Activated CD8-positive, alpha-beta memory T cell treated with anti-CD3 and anti-CD28 coated beads, Interleukin-2, amount 10 ng/mL, durations not matched to agents 7 days and 5 days (primary cell): ENCODE measurements at places on chromosomes 6 and 20. TPM values are rescaled to one million over a fixed set of nuclear protein-coding genes. Genes with fewer than 3 reads are reported as not detected.
A peak's percentile ranks its signal among the peaks of the same experiment; 100 is the strongest.

The EGFL8 gene
- total RNA-seq = 11.4 TPM

The BCLAF1 gene
- 179 TPM for total RNA-seq

The SLC52A3 gene
- total RNA-seq = not detected

The ETV7 gene
- total RNA-seq = 19.7 TPM

The SAPCD1 gene
- 12.8 TPM for total RNA-seq

The CDSN gene
- not detected for total RNA-seq

The PKIB gene
- total RNA-seq = 0.47 TPM

The KIF3B gene
- total RNA-seq = 19.9 TPM

The UST gene
- 1.5 TPM for total RNA-seq

The EBF4 gene
- 3.1 TPM for total RNA-seq

The MACROD2 gene
- not detected for total RNA-seq

GRCh38 chr20:45545754-45546453, 1.3 kb downstream of the EPPIN start:
- DNase-seq = no peak

GRCh38 chr6:155080881-155081845, 86.0 kb downstream of the TIAM2 start:
- DNase-seq = no peak

DNA sequence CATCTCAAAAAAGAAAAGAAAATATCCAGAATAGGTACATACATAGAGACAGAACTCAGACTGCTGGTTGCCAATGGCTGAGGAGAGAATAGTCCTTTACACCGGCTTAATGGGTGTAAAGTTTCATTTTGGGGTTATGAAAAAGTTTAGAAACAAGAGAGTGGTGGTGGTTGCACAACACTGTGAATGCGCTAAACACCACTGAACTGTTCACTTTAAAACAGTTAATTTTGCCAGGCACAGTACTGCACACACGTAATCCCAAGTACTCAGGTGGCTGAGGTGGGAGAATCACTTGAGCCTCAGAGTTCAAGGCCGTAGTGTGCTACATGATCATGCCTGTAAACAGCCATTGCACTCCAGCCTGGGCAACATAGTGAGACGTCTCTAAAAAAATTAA, 7.6 kb downstream of the ILRUN start:
- no peak for DNase-seq

DNA sequence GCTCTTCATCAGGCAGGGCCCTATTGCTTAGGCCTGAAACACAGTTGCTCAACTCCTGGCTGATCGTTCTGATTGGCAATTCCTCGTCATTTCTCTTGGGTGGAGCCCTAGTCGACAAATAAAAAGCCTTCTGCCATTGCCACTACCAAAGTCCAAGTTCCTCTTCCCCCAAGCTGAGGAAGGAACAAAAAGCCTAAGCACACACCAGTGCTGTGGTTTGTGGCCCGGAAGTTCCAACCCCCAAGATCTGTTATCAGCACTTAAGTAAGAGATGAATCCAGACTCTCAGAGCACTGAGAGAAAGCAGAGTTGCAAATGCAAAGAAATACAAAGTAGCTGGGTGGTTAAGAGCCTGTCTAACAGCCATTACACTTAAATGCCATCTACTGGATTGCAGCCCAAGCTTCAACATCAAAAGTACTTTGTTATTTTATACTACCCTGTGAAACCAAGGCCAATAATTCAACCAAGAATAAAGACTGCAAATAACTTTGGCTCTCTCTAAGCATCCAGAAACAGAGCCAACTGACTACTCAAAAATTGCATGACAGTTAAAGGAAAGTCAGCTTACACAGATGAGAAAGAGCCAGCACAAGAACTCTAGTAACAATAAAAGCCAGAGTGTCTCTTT, 1024.0 kb downstream of the GRIK2 start:
- DNase-seq = peak; percentile 39

- DNase-seq = no peak
Observed at GRCh38 chr6:105270511-105270910, 90.7 kb upstream of the POPDC3 start.

DNA sequence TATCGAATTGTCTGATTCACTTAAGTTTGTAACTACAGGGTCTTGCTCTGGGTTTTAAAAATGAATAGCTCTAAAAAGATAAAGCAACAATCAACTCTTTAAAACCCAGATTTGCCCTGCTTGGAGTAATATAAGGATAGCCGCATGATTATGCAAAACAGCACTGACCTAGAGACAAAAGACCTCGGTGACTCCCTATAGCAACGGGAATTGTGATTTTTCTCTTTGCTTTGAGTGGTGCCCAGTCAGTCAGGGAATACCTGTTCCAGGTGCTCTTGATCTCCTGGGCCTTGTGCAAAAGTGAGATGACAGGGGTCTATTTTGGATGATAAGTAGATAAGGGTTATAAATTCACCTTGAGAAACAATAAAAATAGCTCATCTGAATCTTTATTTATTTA, 336.3 kb upstream of the NOX3 start:
- DNase-seq = no peak

DNA sequence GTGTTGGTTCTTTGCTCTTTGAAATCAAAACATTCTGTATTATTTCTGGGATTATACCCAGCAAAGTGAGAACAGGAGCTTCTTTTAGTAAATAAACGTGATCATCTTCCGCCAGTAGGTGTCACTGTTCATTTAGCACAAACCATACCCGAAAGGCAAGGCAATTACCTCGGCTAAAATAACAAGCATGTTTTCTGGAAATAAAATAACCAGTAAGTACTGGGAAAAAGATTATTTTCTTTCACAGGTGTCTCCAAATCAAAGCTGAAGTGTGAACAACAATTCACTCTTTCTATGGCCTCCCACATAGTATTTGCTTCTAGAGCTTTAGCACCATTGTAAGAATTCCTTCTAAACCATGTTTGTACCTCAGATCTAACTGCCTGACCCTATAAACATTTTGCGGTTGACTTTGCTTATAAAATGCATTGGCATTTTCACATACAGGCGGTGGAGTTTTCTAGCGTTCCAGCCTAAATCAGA, 144.6 kb upstream of the AGPAT4 start:
- no peak for DNase-seq

DNA sequence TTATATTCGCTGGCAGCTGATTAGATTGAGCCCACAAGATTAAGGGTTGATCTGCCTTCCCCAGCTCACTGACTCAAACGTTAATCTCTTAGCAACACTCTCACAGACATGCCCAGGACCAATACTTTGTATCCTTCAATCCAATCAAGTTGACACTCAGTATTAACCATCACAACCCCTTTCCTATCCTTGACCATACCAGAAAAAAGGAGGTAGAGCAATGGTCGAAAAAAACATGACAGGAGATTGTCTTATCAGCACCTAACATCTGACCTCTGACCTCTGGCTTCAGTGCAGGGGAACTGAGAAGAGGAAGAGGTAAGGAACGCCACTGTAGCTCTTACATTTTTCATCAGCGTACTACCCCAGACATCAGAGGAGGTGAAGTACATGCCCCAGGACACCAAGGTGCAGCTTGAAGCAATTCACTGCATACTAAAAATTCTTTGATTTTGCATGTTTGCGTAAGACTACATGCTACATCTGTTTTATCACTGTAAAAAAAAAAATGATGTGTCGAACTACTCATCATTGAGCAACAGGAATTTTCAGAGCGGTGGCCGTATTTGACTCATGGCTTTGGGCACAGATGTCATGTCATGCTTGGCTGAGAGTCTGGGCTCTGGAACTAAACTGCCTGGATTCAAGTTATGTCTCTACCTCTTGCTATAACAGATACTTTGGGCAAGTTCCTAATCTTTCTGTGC, 188.0 kb upstream of the TAB2 start:
- no peak for DNase-seq

GRCh38 chr20:62010551-62011402, 54.9 kb downstream of the TAF4 start:
- DNase-seq = peak; percentile 66

- DNase-seq = no peak
Observed at GRCh38 chr6:70131528-70131927, 171.4 kb downstream of the COL9A1 start.

- DNase-seq = no peak
Observed at GRCh38 chr6:25922301-25922700, 8.2 kb downstream of the SLC17A2 start.

DNA sequence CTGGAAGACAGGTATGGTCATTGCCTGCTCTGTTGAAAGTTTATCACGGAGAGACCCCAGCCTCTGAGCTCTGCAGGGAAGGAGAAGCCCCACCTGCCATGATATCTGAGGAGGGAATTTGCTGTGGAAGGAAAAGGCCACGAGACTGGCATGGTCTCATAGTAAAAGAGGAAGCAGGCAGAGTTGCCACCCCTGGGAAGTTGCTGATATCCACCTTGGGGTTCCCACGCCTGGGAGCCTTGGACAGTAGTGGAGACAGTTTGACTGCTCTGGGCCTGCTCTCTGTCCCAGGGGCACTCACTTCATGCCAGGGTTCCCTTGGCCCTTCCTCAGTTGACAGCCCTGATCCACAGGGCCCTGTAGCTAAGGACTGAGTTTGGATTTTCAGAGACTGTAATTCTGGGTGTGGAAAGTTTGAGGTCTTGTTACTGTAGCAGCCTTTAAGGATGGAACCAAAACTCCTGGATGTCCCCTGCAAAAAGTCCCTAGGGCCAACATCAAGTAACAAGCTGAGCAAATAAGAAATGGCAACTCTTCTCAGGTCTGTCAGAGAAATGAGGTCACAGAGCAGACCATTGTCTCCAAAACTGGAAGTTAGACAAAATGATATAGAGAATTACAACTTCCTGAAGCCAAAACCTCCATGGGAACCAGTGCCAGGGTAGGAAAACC, 6.9 kb upstream of the SIRPB1 start:
- DNase-seq = no peak

DNA sequence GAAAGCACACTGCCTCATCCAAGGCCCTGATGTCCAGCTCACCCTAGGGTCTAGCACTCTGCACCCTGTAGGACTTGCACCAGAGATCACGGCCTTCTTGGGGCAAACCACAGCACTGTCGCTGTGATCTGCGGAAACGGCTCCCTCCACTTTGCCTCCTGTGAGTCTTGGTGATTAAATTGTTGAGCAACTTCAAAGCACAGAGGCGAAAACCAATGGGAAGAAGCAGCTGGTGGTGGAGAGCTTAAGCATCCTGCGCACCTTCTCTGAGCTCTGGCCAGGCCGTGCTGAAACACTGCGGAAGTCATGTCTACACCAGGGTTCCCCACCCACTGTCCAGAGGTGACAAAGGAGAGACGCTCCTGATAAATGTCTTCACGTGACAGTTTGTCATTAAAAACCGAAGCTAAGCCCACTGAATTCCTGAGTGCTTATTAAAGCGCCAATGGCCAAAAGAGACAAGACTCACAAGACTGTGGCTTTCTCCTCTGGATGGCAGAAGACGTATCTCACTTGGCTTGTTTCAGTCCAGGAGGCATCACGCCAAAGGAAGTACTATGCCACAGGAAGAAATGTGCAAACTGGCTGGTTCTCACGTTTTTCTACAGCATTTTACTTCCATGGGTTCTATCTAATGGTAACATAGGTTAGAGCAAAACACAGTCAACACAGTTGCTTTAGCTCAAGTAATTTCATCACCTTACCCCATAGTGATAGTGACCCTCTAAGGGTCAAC, 3.1 kb downstream of the RAMACL start:
- DNase-seq = peak; percentile 23

- no peak for DNase-seq
Observed at GRCh38 chr20:56350842-56351241, 7.9 kb upstream of the FAM210B start.

DNA sequence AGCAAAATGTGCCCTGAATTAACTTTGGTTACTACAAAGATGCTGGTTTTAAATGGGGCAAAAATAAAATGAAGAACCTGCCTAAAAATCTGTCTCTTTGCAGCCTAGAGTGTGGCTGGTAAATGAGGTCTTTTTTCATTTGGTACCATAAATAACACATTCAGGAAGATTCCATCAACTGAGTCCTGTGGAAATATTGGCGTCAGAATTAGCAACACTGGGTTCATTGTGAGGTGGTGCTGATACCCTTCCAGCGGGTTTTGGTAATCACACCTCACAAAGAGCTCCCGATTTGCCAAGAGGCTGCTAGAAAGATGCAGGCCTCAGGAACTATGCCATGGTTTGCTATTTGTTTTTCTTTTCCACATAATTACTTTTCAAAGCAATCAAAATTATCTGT, 55.3 kb downstream of the FAM50B start:
- no peak for DNase-seq

DNA sequence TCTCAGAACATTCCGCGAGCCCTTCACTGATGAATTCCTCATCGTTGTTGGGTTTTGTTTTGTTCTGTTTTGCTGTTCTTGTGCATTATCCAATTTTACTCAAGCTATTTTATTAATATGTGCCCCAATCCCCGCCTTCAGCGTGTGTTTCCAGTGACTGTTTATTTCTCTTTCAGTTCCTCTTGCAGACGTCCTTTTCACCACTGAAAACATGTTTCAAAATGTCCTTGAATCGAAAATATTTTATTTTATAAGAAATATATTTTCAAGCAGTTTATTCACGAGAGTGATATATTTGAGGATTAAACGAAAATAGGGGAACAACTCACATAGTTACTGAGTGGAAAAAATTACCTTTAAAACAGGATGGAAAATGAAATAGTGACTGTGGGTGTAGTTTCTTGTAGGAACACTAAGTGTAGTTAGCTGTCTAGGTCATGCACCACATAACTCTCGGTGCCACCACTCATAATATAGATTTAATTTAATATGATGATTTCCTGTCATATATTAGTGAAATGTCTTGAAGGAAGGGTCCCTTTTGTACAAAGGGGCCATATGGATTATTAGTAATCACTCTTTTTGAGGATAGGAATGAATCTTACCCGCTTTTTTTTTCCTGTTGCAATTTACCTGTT, 45.3 kb upstream of the HDDC2 start:
- no peak for DNase-seq

DNA sequence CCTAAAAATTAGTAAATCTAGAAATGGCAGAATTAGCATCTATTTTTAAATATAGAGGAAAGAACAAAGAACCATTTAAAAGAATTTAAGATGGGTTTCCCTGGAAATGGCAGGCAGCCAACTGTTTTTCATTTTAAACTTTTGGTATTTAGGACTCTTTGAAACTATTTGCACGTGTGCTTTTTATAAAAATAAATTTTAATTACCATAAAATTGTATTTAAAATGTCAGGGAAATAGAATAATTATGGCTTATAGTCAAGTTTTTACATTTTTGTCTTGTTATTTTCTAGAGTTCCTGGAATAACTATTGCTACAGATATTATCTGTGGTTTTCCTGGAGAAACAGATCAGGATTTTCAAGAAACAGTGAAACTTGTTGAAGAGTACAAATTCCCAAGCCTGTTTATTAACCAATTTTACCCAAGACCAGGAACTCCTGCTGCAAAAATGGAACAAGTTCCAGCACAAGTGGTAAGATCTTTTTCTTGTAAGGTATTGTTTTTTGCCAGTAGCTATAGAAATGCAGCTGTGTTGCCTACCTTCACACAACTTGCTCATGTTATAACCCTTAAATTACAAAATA, 528.7 kb upstream of the SOX4 start:
- no peak for DNase-seq
